ENCODE measurements at places on chromosomes 3 and 15.
A peak's percentile ranks its signal among the peaks of the same experiment; 100 is the strongest.

DNA sequence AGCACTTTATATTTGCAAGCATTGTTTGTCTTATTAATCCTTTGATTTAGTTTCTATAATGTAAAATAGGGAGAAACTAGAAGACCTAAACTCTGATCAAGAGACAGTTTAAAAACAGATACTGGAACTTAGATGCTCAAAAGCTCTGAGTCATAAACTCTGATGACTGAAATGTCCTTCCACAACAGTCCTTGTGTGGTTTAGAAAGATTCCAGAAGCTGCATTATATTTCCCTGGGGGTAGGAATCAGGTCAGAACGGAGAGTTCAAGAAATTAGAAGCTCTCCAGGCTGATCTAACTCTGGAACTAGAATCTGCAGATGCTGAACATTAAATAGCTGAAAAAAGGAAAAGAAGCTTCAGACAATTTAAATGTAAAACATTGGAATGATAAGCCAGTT lies 18.3 kb upstream of the ONECUT1 start:
- no peaks in the 10 kb centered on the region for H3K36me3 ChIP-seq
- peaks cover 52% of the 10 kb centered on the region for H3K27me3 ChIP-seq
- no peak overlapping the region for H3K27ac ChIP-seq
- DNase-seq, result no peak
- H3K4me1 ChIP-seq, result peaks cover 8% of the 10 kb centered on the region

DNA sequence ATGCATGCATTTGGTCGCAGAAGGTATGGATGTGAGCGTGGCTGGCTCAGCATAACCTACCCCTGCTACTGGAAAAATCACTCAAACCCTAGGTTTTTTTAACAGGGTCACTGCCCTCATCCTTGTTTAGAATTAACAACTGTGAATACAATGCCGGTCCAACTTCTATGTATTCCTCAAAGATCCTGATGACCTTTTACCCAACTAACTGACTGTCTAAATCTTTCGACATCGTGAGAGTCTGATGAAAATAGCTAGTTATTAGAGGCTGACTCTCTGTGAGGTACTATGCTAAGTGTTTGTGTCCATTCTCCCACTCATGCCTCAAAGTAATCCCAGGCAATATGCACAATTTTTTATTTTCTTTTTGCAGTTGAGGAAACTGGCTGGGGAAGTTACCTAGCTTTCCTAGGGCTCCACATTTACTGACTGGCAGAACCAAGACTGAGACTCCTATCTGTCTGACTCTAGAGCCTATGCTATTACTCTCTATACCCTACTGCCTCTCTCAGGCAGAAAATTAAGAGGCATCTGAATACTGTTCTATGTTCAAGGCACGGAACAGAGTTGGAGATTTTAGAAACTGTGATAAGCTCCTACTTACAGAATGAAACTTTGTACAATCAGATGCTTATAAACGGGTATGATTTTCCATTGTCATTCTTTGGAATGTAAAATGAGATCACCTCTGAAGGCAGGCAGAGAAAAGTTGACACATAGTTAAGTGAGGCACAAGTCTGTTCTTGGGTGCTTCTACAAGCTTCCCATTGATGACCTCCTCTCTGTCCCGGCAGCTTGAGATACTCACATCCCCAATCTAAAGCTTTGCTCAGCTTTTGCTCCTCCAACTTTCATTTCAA lies 56.4 kb downstream of the FILIP1L start:
- DNase-seq, result no peak
- H3K36me3 ChIP-seq, result no peaks in the 10 kb centered on the region
- no peak overlapping the region for H3K4me3 ChIP-seq
- H3K27ac ChIP-seq, result no peak overlapping the region
- peaks cover under 1% of the 10 kb centered on the region for H3K27me3 ChIP-seq
- peaks cover 6% of the 10 kb centered on the region for H3K4me1 ChIP-seq

GRCh38 chr15:81302701-81303109 lies 21.2 kb downstream of the STARD5 start:
- peaks cover 97% of the 10 kb centered on the region for H3K4me1 ChIP-seq
- peak overlapping the region; percentile 97 for H3K4me3 ChIP-seq
- H3K27me3 ChIP-seq, result no peaks in the 10 kb centered on the region
- peaks cover 85% of the 10 kb centered on the region for H3K36me3 ChIP-seq
- DNase-seq, result no peak
- H3K27ac ChIP-seq, result peak overlapping the region; percentile 87

- H3K27ac ChIP-seq, result no peak overlapping the region
- DNase-seq, result no peak
- H3K4me1 ChIP-seq, result peaks cover 37% of the 10 kb centered on the region
- peaks cover 5% of the 10 kb centered on the region for H3K27me3 ChIP-seq
- H3K4me3 ChIP-seq, result peak overlapping the region; percentile 45
Observed at GRCh38 chr3:143123353-143123984, 3.9 kb downstream of the CHST2 start.

DNA sequence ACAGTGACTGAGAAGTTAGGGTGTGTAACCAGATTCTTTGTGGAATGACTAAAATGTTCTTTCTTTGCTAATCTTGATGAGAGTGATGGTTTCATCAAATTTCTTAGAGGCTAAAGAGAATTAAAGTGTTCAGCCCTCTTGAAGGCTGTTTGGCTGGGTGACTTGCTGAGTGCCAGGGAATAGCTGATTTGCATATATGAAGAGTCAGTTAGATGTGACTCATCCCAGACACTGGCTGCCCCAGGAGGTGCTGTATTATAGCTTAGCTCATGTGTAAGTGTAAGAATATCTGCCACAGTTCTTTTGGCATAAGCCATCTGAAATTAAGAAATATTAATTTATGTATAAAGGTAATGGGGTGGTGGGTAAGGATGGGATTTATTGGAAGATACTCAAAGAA lies 535.1 kb downstream of the NLGN1 start:
- DNase-seq, result no peak
- H3K4me3 ChIP-seq, result no peak overlapping the region
- H3K27ac ChIP-seq, result no peak overlapping the region
- no peaks in the 10 kb centered on the region for H3K36me3 ChIP-seq
